ENCODE measurements at places on chromosomes 3 and 15.

- no peak for DNase-seq
Measured at GRCh38 chr15:40367371-40367685, 9.3 kb downstream of the DISP2 start.

- DNase-seq, result no peak
Measured at GRCh38 chr3:65485826-65486469, 552.8 kb downstream of the MAGI1 start.

DNA sequence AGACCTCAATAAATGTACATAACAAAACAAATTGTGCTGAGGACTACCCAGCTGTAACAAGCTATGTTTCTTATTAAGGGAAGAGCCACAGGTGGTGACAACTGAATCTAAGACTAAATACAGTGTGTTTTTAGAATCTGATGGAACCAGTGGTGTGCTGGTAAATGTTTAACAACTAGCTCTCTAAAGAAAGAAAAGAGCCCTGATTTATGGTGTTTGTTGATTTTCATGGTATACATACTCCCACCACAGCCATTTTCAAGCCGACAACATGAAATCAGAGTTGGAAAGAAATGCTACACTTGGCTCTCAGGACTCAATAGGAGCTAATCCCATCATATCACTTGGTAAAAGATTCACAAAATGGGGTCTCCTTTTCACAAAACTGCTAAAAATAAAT is 89.8 kb upstream of the FNDC3B start:
- no peak for DNase-seq

DNA sequence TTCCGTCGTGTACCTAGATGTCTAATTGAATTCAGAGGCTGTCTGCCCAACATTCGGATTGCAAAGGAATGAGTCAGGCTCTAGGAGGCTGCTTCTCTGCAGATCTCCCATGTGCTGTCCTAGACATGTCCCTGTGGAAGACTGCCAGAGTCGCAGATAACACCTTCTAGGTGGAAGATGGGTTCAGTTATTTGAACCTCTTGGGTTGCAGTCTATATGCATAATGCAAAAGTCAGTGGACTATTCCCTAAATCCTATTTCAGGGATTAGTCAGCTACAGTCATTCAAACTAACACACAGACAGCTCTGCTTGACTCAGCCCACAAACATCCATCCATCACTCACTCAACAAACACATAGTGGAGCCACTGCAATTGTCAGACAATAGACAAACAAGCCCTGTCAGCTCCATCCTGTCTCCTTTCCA is 300.0 kb upstream of the CTNNB1 start:
- no peak for DNase-seq

DNA sequence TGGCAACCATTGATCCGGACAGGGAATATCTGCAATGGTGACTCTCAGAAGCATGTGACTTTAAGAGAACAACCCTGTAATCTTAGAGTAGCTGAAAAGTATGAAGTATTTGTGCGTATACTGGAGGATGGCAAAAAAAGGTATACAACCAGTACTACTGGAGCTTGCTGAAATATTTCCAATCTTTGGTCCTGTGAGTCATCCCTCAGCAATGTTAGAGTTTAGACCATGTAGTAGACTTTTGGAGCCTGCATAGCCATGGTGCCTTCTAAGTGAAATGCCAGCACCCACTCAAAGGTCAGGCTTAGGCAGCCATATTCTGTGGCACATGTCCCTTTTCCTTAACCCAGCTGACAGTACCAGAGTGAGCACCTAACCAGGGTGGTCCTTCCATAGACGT is 429.4 kb downstream of the NTRK3 start:
- DNase-seq, result no peak

DNA sequence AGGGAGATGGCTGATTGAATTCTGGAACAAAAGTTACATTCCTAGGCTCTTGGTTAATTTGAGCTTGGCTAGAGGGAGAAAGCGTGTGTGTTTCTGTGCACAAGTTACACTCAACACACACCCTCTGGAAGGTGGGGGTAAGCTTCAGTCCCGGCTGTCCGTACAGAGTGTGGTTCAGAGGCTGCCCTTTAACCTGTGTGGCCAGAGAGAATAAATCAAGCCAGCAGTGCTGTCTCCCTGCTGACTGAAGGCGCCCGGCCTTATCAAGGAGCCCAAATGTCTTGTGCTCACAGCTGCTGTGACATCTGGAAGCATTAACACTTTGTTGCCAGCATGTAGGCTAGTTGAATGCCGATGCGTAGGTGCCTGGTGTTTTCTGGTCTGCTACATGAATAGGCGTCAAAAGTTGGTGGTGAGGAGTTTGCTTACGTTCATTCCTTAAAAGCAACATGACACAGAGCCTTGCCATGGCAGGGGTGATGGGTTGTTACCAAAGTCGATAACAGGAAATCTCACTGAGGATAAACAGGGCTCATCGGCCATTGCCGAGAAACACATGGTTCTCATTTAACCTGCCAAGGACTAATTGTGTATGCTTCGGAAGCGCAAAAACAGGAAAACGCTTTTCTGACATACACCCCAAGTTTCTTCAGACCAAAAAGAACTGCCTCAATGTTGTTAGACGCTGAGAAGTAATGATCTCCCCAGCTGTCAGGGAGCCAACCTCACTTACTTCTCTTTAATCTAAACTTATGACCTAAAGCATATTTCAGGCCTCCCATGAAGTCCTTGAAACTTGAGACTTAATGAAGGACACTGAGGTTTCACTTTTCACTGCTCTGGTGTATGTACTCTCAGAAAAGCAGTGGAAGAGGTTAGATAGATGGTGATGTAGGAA is 95.8 kb upstream of the CTDSPL start:
- no peak for DNase-seq

GRCh38 chr15:27438403-27439375 is 467.7 kb downstream of the GABRG3 start:
- DNase-seq, result no peak

GRCh38 chr3:109316162-109316730 is at the start of gene DPPA2:
Gene DPPA2, minus strand, starts transcription at chr3:109316517. Its CDS starts 1,975 bp downstream, at chr3:109314542.
- no peak for DNase-seq

GRCh38 chr3:102174832-102175374 is 259.9 kb upstream of the ZPLD1 start:
- DNase-seq, result no peak

DNA sequence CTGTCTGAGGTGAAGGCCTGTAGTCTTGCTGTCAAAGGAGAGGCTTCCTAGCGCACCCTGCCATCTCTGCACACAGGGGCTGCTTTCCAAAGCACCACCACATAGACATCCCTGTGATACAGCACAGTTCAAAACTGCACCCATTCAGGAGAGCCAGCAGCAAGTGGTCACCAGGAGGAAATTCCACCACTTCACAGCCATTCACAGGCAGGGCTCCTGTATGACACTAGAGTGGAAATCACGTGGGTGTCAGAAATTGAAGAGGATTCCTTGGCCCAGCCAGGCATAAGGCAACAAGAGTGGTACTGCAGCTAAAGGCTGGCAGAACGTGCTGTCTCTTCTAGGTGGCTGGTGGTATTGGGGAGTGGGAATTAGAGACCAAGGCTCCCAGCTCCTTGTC is 102.8 kb downstream of the RFTN1 start:
- no peak for DNase-seq

DNA sequence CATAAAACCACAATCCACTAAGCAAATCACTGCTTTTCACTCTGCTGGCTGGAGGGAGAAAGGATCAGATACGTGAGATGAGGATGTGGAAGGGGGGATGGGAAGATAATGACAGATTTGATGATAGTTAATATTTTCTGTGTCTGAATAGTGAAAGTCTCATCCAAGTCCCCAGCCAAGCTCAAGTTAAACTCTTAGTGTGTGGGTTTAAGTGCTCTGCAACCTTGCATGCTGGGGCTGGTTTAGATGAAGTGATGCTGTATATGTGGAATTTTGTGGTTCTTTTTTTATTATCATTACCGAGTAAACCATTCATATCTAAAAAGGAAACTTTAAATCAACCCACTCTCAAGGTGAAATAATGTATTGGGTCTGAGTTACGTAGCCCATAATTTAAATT is 111.0 kb downstream of the TPRG1 start:
- no peak for DNase-seq

- no peak for DNase-seq
Measured at GRCh38 chr3:42988566-42988965, 9.5 kb downstream of the GASK1A start.

DNA sequence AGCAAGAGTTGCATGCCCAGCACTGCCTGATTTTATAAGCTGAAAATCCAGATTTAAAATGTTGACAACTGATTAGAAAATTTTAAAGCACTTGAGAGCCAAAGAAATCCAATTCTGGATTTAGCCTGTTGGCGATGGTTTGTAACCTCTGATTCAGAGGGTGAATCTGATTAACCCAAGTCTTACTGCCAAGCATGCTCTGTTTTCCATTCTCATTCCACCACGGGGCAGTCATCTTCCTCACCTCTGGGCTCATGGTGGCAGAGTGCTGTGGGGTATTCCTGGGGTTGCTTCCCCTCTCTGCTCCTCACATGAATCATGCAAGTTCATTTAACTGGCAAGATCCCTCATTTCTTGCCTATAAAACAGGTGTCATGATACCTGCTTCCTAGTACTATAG is 342.2 kb downstream of the EPHB1 start:
- DNase-seq, result no peak

- DNase-seq, result no peak
Measured at GRCh38 chr15:49239105-49239504, 69.1 kb downstream of the GALK2 start.

GRCh38 chr3:148816981-148817525 is 10.6 kb upstream of the CPB1 start:
- DNase-seq, result no peak

- DNase-seq, result no peak
Measured at GRCh38 chr3:171790898-171791691, 19.2 kb downstream of the PLD1 start.

GRCh38 chr3:129651435-129652202 is 45.1 kb upstream of the PLXND1 start:
- no peak for DNase-seq

DNA sequence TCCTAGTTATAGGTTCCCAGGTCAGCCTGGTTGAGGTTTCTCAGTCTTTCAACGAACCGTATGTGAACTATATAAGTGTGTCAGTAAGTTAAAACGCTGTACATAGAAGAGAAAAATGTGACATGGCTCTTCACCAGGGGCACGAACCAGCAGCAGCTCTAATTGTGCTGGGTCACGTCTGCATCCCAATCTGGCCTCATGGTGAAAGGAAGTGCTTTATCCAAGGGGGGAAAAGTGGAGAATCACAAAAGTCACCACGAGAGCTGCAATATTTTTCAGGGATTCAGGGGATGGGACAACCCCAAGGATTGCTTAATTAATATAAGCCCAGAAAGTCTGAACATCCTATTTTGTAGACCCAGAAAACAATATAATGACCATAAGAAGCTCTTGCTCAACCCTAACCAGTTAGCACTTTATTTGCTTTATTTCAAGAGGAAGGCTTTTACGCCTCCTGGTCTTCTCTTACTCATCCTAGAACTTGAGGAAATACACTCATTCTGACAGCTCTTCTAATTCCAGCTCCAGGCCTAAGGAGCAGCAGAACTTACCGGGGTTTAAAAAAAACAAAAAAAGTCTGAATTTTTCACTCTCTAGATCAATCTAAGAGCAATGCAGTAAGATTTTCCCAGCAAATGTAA is 16.5 kb downstream of the ANXA2 start:
- DNase-seq, result no peak
